ENCODE measurements at places on chromosomes 12 and 14.

DNA sequence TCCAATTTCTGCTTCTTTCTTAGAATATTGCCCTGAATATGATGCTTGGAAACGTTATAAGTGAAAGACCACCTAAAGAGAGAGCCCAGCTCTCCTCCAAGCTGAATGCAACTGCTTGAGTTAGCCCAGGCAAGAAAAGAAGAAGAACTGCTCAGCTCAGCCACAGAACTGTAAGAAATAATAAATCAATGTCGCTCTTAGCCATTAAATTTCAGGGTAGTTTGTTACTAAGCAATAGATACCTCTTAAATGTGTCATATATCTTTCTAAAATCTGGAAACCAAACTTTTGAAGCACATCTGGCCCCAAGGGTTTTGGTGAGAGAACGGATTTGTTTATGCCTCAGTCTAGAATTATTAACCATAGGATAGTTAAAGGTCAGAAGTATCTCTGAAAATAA, 50.4 kb downstream of the SLC6A15 start:
- no peak for DNase-seq

- DNase-seq, result no peak
Observed at GRCh38 chr12:116164250-116165035, 113.0 kb downstream of the MED13L start.

DNA sequence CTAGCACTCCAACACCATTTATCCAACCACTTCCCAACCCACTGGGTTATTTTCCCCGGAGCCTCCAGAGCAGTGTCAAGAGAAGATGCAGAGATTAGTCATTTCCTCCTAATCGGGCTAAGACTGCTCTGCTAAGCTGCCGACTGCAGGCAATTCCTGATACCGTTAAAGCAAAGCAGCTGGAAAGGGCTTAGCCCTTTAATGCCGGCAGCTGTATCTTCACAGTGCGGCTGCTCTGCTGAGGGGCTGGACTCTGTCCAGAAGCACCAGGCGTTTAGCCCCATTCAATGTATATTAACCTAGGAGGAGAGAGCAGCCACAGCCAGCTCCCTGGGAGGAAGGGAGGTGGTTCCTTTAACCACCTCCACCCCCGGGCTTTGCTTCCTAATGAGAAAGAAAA, 11.1 kb downstream of the AQP6 start:
- DNase-seq, result no peak

- DNase-seq, result no peak
Observed at GRCh38 chr12:5953835-5954586, 9.0 kb upstream of the ANO2 start.

DNA sequence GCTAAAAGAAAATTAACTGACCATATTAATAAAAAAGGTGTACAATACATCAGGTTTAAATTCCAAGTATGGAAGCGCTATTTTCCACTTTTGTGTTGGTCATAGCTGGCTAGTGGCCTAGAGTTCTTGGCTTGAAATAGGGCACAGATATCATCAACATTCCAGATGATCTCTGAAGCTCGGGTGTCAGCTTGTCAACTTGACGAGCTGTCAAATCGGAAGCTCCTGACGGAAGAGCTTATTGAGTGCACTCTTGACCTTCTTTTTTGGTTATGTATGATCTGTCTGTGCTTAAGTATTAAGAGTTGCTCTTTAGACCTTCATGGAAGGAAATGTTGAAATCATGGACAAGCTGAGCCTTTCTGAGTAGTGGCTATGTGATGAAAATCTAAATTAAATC, 177.9 kb downstream of the APAF1 start:
- DNase-seq, result no peak

GRCh38 chr14:23640524-23641141, 4.5 kb downstream of the DHRS2 start:
- DNase-seq, result no peak

- DNase-seq, result no peak
Observed at GRCh38 chr12:93723568-93723930, 46.4 kb downstream of the CRADD start.

DNA sequence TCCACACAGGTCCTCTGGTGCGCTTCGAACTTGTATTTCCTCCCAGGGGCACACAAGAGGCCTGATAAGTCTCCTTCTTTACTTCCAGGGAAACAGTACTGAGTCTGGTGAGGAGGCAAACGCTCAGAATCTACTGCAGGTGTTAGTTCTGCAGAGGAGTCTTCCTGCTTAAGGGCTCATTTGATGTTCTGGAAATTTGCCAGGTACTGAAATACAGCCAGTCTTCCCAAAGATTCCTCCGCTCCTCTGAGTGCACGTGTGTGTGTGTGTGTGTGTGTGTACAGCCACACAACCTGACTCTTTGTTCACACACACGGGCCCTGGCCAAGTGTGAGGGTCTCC, 92.0 kb downstream of the FBXL14 start:
- no peak for DNase-seq

DNA sequence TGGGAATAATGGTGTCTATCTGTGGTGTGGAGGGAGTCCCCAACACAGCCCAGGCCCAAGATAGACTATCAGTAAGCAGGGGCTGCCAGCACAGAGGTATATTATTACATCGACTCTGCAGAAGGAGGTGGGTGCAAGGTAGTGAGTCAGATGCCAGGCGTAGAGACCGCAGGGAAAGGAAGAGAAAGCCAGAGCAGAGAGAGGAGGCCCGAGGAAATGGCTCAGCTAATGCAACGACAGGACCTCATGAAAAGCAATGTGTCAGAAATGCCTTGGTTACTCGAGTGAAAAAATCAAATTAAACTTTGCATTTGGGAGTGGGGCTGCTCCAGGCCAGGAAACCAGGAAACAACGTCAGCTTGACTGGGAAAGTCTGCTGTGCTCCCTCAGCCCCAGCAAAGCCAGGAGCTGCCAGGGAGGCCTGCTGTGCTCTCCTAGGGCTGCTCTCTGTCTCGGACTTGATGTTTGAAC, 173.2 kb downstream of the SUDS3 start:
- DNase-seq, result no peak

DNA sequence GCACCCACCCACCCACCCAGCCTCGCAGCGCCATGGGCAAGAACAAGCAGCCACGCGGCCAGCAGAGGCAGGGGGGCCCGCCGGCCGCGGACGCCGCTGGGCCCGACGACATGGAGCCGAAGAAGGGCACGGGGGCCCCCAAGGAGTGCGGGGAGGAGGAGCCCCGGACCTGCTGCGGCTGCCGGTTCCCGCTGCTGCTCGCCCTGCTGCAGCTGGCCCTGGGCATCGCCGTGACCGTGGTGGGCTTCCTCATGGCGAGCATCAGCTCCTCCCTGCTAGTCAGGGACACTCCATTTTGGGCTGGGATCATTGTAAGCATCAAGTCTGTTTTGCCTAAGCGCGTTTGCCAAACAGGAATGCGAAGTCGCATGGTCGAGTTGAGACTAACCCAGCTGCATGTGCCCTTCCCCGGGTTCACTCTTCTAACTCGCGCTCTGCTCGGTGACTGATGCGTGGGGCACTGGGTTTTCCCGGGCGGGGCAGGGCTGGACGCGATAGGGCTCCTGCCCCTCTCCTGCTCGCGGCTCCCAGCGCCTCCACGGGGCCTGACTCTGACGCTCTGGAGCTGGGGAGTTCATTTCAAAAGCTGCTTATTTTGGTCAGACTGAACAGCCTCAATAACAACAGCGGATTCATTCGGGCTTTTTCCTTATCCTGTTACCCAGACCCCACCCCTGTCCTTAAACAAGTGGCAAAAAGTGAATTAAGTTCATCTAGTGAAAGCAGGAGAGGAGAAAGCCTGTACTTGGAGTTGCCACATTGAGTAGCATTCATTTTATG, 458 bp downstream of the SSPN start:
- DNase-seq, result no peak

DNA sequence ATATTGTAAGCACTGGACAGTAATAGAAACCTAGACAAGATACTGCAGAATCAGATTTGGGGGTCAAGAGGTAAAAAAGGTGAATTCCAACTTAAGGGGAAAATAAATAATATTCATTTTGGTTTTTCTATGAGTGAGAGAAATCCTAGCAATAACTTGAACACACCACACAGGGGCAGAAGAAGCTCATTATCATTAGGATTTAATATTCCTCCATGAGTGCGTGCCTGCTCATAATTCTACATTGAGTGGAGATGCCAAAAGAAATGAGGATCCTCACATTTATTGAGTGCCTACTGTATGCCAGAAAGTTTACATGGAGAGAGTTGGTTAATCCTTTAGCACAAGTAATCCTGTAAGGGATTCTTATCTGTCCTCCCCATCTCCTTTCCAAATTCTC, 40.5 kb upstream of the C14orf132 start:
- DNase-seq, result no peak

GRCh38 chr14:100323942-100324307, 786 bp downstream of the SLC25A47 start:
- DNase-seq, result no peak

GRCh38 chr12:122406701-122407164, 15.7 kb downstream of the CLIP1 start:
- no peak for DNase-seq

- DNase-seq, result no peak
Observed at GRCh38 chr12:82959821-82960220, 273.1 kb downstream of the TMTC2 start.

DNA sequence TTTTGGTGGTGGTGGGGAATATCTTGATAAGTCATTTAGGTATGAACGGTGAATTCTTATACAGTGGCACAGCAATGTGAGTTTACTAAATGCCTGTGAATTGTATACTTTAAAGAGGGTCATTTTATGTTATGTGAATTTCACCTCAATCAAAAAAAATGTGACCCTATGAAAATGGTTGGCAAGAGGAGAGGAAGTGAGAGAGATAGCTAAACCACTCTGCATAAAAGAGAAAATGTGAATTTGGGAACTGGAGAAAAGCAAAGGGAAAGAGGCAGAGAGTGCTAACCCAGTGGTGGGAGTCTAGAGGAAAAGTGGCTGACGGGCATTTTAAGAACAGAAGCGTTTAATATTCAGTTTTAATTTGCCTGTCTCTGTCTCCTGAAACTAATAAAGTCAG, 93.8 kb downstream of the SLC38A6 start:
- DNase-seq, result no peak

DNA sequence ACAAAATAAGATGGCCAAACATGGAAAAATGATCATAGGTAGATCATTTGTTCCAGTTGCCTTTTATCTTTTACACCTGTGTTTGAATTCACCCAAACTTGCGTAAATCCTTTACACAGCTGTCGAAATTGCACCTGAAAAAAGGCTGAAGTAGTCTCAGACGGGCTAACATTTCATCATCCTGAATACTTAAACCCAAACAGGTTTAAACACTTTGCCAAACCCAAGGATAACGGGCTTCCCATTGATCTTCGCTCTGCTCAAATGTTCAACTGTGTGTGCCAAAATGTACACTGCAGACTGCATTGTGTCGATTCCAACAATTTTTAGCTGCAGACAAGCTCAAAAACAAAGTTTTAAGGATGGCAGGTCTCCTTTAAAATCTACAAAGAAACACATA, 288.7 kb upstream of the DDHD1 start:
- no peak for DNase-seq

GRCh38 chr14:99831903-99832685, 38.9 kb downstream of the EML1 start:
- no peak for DNase-seq

DNA sequence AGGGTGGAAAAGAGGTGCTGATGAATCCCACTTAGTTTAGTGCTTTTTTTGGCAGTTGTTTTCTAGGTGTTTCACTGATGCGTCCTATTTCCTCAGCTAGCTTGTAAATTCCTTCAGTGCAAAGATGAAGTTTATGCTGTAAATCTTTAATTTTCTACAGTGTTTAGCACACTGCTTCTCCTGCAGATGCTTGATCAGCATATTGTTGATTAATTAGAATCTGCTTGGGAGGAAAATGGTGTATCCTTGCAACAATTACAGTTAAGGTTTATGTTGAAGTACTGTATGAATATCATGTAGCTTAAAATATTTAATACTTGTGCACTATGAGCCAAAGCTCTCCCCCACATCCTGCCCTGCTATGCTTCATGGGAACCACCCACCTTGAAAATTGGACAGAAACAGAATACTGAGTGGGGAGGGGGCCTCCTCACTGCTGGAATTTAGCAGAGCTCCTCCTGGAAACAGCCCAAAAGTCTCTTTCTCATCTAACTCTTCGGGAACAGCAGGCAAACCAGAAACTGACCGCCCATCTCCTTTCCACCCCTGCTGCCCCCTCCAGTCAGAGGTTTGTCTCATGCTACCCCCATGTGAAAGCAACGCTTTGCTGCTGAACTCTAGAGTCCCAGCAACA, 20.3 kb upstream of the DHRS4 start:
- DNase-seq, result no peak

DNA sequence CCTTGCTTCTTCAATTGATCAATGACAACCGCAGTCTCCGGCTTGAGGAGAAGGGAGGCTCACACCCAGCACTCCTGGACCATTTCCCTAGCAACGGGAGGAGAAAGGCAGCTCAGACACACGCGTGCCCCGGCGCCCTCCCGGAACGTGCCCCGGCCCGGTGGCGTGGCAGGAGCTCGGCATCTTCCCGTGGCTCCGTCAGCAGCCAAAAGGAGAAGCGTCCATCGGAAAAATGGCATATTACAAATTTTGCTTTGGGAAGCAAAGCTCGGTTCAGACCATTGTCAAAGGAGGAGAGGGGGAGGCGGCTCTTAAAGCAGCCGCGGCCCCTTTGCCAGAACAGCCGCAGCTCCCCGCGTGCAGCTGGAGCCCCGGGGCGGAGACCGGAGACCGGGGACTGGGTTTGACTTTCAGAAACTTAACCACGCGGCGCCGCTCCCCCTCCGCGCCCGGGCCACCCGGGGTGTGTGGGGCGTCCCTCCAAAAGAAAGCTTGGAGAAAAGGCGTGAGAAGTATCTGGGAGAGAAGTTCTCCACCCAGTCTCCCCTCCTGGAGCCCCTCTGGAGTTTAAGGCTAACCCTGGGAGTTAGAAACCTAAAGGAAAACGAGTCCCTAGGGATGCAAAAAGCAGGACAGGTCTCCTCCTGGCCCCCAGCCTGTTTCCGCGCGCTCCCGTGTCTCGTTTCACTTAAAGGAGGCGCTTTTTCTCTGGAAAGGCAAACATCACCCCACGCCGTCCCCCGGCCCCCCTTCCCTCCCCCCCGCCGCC, 545 bp downstream of the PPFIA2 start:
- DNase-seq, result no peak

DNA sequence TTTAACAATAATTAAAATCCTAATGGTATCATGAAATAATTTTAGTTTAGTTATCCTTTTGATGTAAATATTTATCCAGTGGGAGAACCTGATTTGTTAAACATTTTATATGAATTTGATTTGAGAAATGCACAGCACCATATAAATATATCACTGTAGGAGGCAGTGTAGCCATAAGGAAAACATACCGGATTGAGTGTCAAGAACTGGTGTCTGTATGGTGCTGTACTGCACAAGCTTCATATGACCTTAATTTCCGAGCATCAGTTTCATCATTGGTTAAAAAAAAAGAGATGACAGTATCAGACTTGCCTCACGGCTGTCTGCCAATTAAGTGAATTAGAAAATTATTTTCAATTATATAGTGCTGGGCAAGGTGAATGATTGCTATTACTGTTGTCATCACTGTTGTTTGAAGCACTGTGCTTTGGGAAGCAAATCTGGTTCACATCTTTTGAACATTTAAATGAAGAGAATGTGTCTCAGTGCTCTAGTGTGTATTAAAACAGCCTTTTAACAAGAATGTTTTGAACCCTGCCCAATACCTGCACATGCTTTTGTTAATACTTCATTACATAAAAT, 72.1 kb downstream of the TMTC2 start:
- DNase-seq, result no peak

- DNase-seq, result no peak
Observed at GRCh38 chr12:49673446-49674317, 33.5 kb downstream of the FMNL3 start.

Measured in stimulated activated CD8-positive, alpha-beta memory T cell treated with anti-CD3 and anti-CD28 coated beads, Interleukin-15, amount 100 ng/mL, for 48 hours (primary cell).